Thoracic aorta (tissue), 2 donors: ENCODE measurements at places on chromosomes 1 and 21. TPM values are rescaled to one million over a fixed set of nuclear protein-coding genes. Genes with fewer than 3 reads are reported as not detected.

The ARHGAP29 gene
- total RNA-seq: 24.9 TPM

The SLAMF9 gene
- not detected for total RNA-seq

The DCST1 gene
- not detected for total RNA-seq

The LEFTY2 gene
- total RNA-seq: 9.4 TPM

The CADM3 gene
- 8.7 TPM for total RNA-seq
